Right ventricle myocardium inferior (tissue), 1 donor: ENCODE measurements at places on chromosomes 6 and 20. TPM values are rescaled to one million over a fixed set of nuclear protein-coding genes. Genes with fewer than 3 reads are reported as not detected.

The HTR1E gene
- not detected for total RNA-seq

The C4A gene
- 92.1 TPM for total RNA-seq

The CNKSR3 gene
- total RNA-seq = 20.0 TPM

The MAP7 gene
- total RNA-seq = 3.2 TPM

The GATA5 gene
- total RNA-seq = 1.7 TPM

The NRSN1 gene
- total RNA-seq = not detected

The E2F1 gene
- 2.3 TPM for total RNA-seq

The C20orf204 gene
- 0.30 TPM for total RNA-seq
